ENCODE measurements at places on chromosomes 3 and 15. TPM values are rescaled to one million over a fixed set of nuclear protein-coding genes. Genes with fewer than 3 reads are reported as not detected.

- DNase-seq: no peak
- H3K4me3 ChIP-seq: no peak overlapping the region
- H3K36me3 ChIP-seq: no peaks in the 10 kb centered on the region
- H3K27me3 ChIP-seq: no peaks in the 10 kb centered on the region
These were observed 30.0 kb downstream of the CCDC191 start for GRCh38 chr3:114026331-114026730.

- no peaks in the 10 kb centered on the region for H3K27me3 ChIP-seq
- DNase-seq: peak; percentile 67
- no peak overlapping the region for H3K4me3 ChIP-seq
- no peak overlapping the region for H3K27ac ChIP-seq
- 0 out of 3 replicates have a peak, but pooled peaks cover 7% of the 10 kb centered on the region for H3K36me3 ChIP-seq
These were observed 58.2 kb downstream of the RAB7A start for GRCh38 chr3:128784232-128784631.

GRCh38 chr3:46022909-46023785, 4.1 kb downstream of the XCR1 start:
- peak; percentile 79 for DNase-seq
- peaks cover 8% of the 10 kb centered on the region for H3K27me3 ChIP-seq
- H3K4me3 ChIP-seq: peak overlapping the region; percentile 7
- no peak overlapping the region for H3K27ac ChIP-seq

The CDC25A gene
- 52.0 TPM for total RNA-seq

The TMEM62 gene
- 10.6 TPM for total RNA-seq

Data from K562 (cell line).